Left lung (tissue), 14 donors: ENCODE measurements at places on chromosomes 4 and X. TPM values are rescaled to one million over a fixed set of nuclear protein-coding genes. Genes with fewer than 3 reads are reported as not detected.

The PLP1 gene
- 13.5 TPM for polyA plus RNA-seq

The HTR2C gene
- polyA plus RNA-seq, result 0.17 TPM

The LRRC66 gene
- 0.34 TPM for polyA plus RNA-seq

The GPRIN3 gene
- 2.8 TPM for polyA plus RNA-seq

The NUP62CL gene
- 7.0 TPM for polyA plus RNA-seq

The COL4A6 gene
- polyA plus RNA-seq, result 13.4 TPM

The SLC6A8 gene
- polyA plus RNA-seq, result 10.5 TPM

The ESX1 gene
- polyA plus RNA-seq, result not detected

The LCORL gene
- 20.9 TPM for polyA plus RNA-seq

The STPG2 gene
- polyA plus RNA-seq, result 0.25 TPM

The SPP1 gene
- polyA plus RNA-seq, result 96.2 TPM

The EDNRA gene
- polyA plus RNA-seq, result 112 TPM

The HTN1 gene
- polyA plus RNA-seq, result 0.05 TPM

The STBD1 gene
- 2.7 TPM for polyA plus RNA-seq

The DMP1 gene
- polyA plus RNA-seq, result not detected

The ARHGAP6 gene
- 21.8 TPM for polyA plus RNA-seq

The ATOH1 gene
- not detected for polyA plus RNA-seq

The GABRA4 gene
- polyA plus RNA-seq, result 0.11 TPM

The RADX gene
- polyA plus RNA-seq, result 15.4 TPM

The SUPT20HL1 gene
- not detected for polyA plus RNA-seq

The PQBP1 gene
- 74.0 TPM for polyA plus RNA-seq

The ADH1A gene
- 17.6 TPM for polyA plus RNA-seq

The LAMTOR3 gene
- polyA plus RNA-seq, result 70.3 TPM

The IRF2 gene
- polyA plus RNA-seq, result 49.3 TPM

The IL13RA2 gene
- polyA plus RNA-seq, result 0.47 TPM

The SHISA3 gene
- 41.0 TPM for polyA plus RNA-seq

The CXCL11 gene
- polyA plus RNA-seq, result 0.17 TPM

The TMPRSS11A gene
- 0.04 TPM for polyA plus RNA-seq

The KDR gene
- 105 TPM for polyA plus RNA-seq

The ACE2 gene
- 1.5 TPM for polyA plus RNA-seq

The F8 gene
- polyA plus RNA-seq, result 4.9 TPM

The AFP gene
- 25.5 TPM for polyA plus RNA-seq

The ANOS1 gene
- 27.1 TPM for polyA plus RNA-seq

The AGTR2 gene
- 1.8 TPM for polyA plus RNA-seq

The EREG gene
- polyA plus RNA-seq, result 0.34 TPM

The FHDC1 gene
- polyA plus RNA-seq, result 10.0 TPM

The FABP2 gene
- polyA plus RNA-seq, result 0.06 TPM

The PF4V1 gene
- polyA plus RNA-seq, result not detected

The EXOC1L gene
- 0.43 TPM for polyA plus RNA-seq

The AMTN gene
- polyA plus RNA-seq, result not detected

The PPARGC1A gene
- 5.0 TPM for polyA plus RNA-seq

The NR3C2 gene
- polyA plus RNA-seq, result 19.5 TPM

The ADGRL3 gene
- polyA plus RNA-seq, result 22.4 TPM

The TMEM150C gene
- polyA plus RNA-seq, result 18.6 TPM

The GPRASP1 gene
- polyA plus RNA-seq, result 20.9 TPM

The RIPPLY1 gene
- polyA plus RNA-seq, result 0.35 TPM

The FATE1 gene
- polyA plus RNA-seq, result 0.61 TPM

The OFD1 gene
- polyA plus RNA-seq, result 60.5 TPM
